Activated CD4-positive, CD25-positive, alpha-beta regulatory T cell (primary cell): ENCODE measurements at places on chromosomes 3 and 15.

DNA sequence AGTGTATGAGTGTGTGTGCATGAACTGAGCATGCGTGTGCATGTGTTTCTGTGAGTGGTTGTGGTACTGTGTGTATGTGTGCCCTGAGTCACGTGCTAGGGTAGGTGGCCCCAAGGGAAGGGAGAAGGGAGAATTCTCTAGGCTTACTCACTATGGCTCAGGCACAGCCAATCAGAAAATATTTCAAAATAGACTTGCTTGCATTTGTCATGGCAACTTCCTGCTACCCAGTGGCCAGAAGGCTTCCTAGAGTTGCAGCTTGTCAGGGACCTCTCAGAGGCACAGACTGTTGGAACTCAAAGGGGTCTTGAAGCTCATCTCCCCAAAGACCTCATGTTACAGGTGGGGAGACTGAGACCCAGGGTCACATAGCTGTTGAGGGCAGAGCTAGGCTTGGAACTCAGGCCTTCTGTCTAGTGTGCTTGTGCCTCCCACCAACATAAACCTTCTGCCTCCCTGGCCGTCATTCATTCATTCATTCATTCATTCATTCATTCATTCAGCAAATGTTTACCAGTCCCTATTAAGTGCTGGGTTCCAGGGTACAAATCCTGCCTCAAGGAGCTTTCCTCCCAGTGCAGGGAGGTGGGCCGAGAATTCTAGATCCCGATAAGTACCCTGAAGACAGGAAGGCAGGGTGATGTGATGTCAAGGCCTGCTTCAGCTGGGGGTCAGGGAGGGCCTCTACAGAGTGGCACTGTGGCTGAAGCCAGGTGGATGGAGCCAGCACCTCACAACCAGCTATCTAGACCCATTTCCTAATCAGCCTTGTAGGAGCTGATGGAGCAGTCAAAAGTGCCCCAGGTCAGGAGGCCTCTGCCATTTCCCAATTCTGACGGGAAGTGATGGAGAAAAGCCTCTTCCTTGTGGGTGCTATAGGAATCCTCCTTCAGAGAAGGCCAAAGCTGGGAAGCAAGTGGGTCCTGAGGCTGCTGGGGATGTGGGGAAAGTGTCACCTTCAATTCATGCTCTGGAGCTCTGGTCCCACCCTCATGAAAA lies 10.9 kb upstream of the RFT1 start:
- DNase-seq = no peak

DNA sequence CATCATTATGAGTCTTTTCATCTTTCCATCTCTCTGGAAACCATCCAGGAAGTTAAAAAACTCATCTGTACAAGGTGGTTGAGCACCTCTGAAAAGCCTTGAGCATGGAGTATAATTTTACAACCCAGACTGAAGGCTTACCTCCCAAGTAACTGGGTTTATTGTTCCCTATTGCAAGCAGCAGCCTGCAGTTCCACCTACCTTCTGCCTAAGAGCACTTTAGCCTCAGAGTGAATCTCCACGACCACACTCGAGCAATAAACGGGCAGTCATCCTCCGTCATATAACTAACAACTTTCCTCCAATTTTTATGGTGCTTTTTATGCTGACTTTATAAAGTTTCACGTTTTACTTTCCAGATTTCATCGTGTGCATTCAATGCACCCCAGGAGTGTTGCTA lies 32.8 kb downstream of the OSBPL10 start:
- DNase-seq = no peak

- DNase-seq = no peak
Measured at GRCh38 chr15:39622660-39623516, 42.0 kb downstream of the THBS1 start.

DNA sequence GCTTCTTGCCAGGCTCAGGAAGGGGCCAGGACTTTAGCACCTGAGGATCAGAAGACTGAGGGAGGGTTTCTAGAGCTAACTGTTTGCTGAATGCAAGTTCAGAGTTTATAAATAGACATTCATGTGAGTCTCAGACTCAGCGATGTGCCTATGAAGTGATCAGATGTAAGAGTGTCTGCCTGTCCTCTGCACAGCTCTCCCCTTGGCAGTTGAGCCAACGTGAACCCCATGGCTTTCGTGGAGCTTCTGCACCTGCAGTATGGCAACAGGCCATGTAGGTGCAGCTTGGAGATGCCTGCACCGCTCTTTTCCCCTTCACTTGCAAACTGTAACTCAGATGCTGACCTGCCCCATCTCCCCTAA lies 141.9 kb downstream of the CHDH start:
- DNase-seq = no peak

DNA sequence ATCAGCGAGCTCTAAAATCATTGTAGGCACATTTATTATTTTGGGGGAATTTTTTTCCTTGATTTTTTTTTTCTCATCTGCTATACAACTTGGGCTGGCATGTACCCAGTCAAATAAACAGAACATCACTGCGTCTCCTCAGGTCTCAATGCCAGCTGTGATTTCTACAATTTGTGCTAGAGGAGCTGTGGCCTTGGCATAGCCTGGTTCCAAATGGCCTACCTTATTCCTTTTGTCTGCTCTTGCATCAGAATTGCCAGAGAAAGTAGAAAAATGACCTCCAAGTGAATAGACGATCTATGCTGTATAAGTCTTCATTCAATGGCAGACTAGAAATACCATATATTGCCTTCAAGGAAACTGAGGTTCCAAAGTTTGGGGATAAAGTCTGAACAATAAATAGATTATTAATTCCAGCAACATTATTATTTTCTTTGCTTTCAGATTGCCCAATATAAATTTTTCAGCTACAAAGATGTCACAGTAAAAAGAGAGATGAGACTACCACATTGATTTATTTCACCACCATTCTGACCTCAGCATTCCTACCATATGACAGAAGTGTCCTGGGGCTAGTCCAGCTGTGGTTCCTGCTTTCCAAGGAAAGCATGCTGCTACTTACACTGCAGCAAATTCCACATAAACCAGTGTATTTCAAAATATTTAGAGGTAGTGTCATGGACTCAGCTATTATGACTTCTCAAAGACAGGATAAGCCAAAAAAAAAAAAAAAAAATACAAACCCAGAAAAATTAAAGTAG lies 493.9 kb upstream of the ZNF385D start:
- DNase-seq = no peak

- DNase-seq = no peak
Measured at GRCh38 chr3:29697989-29698388, 417.1 kb downstream of the RBMS3 start.
